HCT116 (cell line): ENCODE measurements at places on chromosomes 1 and 21.

DNA sequence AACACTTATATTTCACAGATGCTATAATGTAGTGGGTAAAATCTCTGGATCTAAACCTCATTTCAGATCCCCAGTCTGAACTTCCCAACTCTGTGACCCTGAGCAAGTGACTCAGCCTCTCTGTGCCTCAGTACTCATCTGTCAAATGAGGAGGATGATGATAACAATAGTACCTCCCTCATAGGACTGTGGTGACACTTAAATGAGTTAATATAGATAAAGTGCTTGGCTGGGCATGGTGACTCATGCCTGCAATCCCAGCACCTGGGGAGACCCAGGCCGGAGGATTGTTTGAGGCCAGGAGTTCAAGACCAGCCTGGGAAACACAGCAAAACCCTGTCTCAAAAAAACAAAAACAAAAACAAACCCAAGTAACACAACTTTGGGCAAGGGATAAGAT lies 4.7 kb upstream of the ECE1 start:
- peak; percentile 42 for DNase-seq

- DNase-seq, result no peak
Measured at GRCh38 chr1:167229719-167230385, 9.2 kb downstream of the POU2F1 start.

- no peak for DNase-seq
Measured at GRCh38 chr21:46352913-46353312, 29.0 kb downstream of the PCNT start.

- DNase-seq, result peak; percentile 61
Measured at GRCh38 chr1:3530926-3531818, 76.7 kb downstream of the ARHGEF16 start.

DNA sequence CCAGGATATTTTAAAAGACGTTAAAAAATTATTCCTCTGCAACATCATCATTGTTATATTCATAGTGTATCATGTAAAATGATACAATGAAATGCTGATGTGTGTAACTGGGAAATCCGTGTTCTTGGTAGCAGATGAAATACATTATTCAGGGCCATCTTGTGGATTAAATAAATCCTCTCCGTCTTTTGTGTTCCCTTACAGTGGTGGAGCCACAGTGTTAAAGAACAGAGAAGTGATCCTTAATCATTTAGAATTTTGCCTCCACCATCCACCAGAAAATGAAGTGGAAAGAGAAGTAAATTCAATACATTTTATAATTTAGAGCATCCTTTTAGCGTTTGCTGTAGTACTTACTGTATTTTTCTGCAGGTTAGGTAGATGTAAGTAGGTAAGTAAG lies 1.3 kb downstream of the DYRK3 start:
- no peak for DNase-seq

- DNase-seq, result no peak
Measured at GRCh38 chr1:86453664-86454063, 15.1 kb upstream of the CLCA1 start.

GRCh38 chr1:225607355-225607754 lies 45.6 kb downstream of the ENAH start:
- DNase-seq, result no peak

DNA sequence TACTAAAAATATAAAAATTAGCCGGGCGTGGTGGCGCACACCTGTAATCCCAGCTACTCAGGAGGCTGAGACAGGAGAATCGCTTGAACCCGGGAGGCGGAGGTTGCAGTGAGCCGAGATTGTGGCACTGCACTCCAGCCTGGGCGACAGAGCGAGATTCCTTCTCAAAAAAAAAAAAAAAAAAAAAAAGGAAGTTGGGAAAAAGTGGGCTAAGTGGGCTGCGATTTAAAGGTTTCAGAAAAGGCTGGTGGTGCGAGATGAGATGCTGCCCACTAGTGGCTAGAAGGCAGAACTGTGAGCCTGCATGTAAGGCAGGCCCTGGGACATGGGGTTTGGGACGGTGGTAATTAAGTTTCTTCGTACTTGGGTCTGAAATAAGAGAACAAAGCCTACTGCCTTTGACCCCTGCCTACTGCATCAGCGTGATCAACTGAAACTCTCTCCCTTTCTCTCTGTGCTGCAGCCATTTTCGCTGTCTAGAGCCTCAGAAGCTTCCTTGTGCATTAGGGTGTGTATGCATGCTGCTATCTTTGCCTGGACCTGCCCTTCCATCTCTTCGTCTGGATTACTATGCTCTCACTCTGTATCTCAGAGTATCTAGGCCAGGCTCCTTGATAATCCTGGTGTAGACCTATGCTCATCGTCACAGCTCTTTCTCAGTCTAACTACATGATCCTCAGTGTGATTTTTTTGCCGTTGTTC lies 12.4 kb downstream of the FMOD start:
- peak; percentile 53 for DNase-seq

DNA sequence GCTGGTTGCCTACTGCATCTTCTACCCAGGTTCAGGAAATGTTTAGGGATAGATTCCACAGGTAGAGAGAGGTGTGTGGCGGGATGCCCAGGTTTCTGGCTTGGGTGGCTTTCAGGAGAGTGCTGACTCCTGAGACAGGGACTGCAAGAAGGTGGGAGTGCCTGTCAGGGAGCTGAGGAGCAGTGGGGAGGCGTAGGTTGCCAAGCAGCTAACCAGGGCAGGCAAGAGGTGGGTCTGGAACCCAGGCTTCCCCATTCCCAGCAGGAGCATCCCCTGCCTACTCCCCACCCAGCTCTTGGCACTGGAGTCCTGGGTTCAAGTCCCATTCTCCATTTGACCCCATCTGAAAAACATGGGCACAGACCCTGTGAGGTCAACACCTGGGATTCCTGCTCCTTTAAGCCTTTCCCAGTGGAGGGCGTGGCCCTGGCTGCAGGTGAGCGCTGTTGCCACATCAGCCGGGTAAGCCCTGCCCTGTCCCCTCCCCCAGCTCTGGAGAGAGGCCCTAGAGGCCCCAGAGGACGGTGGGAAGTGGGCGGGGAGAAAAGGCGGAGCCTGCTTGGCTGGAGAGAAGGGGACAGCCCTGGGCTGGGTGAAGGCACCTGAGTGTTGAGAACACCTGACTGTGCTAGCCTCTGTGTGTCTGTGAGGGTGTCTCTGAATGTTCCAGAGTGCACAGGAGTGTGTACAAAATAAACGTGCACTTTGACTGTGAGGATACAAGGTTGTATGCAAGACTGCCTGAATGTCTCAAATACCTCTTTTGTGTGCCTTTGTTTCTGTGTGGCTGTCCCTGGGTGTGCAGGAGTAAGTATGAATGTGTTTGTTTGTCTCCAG lies 14.0 kb upstream of the SYNC start:
- DNase-seq, result peak; percentile 89

GRCh38 chr1:51170342-51170741 lies 65.7 kb upstream of the RNF11 start:
- no peak for DNase-seq

- DNase-seq, result no peak
Measured at GRCh38 chr1:40383488-40384412, 10.2 kb downstream of the SMAP2 start.

DNA sequence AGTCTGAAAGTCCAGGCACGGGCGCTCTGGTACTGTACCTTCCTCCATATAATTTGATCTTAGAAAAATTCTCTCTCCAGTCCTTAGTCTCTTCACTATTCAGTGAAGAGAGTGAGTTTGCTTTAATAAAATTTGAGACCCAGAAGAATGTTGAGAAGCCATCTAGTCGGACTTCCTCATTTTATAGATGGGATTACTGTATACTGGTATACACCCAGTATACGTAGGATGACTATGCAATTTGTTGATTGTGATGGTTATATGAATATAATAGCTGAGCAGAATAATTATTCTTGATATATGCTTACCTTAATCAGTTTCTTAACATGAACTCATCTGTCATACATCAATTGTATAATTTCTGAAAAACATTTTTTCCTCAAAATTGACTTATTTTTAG lies 328.0 kb upstream of the B3GALT2 start:
- DNase-seq, result no peak
